Kidney (tissue), 22 donors: ENCODE measurements at places on chromosomes 2 and 18.

- no peak for DNase-seq
Observed at GRCh38 chr18:32177530-32177929, 12.3 kb upstream of the MEP1B start.

DNA sequence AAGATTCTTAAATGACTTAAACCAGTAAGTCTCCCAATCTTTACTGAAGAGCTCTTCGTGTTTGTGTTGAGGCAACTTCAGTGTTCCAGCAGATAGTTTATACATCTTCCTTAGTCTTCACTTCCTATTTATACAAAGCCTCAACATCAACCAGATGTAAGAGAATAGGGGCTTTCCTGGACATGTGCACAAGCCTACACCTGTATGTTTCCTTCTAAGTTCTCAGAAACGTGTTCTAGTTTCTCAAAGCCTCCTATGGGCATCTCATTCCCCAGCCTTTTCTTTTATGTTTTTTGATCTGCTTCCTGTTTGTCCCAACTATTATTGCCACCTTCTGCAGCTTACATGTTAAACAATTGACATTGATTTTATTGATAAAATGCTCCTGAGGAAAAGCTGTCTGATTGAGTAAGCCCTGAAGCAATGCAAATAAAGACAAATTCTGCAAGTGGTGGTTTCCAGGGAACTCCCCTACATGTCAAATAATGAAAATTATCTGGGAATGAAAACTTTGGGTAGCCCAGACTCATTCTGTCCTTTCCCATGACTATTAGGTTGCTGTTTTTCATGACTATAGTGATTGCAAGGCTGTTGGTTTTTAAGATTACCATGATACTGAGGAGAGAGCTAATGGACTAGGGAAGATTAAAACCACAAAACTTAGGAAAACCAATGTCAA, 663.3 kb upstream of the ACVR2A start:
- no peak for DNase-seq

GRCh38 chr2:135056790-135057189, 4.7 kb downstream of the RAB3GAP1 start:
- DNase-seq, result no peak

DNA sequence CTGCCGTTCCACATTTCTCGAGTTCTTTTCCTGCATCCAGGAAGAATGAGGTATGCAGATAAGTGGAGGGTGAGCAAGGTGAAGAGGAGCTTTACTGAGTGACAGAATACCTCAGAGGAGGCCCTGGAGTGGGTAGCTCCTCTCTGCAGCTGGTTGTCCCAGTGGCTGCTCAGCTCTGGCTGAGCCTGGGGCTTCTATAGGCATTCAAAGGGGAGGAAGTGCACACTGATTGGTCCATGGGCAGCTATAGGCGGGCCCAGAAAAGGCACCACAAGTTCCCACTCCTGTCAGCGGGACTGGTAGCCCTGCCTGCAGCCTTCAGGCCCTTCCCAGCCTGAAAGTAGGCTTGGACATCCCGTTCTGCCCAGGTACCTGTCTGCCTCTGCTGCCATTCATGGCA, 94.7 kb downstream of the DOK6 start:
- no peak for DNase-seq

GRCh38 chr2:23900541-23901322, 26.2 kb downstream of the ATAD2B start:
- no peak for DNase-seq

DNA sequence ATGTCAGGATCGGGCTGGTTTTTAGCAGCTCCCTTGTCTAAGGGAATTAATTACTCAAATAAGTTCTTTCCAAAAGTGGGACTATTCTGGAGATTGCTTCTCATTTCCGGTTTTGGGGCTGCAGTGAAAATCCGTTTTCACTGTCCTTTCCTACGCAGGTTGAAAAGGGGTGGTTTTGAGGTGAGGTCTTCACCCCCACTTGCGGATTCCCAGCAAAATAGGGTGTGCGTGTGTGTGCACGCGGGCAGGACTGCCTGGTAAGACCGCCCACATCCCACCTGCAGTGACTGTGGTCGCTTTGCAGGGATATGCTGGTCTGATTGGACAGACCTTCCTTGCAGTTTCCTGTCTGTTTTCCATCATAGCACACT, 472 bp upstream of the PLEKHM3 start:
- DNase-seq, result no peak

DNA sequence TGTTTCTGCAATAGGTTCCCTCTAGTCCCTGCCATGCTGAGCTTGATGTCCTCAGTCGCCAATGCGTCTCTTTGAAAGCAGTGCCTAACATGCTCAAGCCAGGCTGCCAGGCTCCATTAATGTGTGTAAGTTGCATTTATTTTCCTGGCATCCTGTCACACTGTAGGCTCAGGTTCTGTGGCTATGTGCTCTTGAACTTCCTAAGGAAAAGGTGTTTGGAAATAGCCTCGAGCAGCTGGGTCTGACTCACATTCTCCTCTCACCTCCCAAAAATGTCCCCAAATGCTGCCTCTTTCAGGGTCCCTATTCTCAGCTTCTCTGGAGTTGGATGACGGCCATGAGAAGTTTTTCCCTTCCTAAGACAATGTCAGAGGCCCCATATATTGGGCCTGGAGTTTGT, 58.0 kb upstream of the SLC14A2 start:
- no peak for DNase-seq

GRCh38 chr18:10743766-10744165, 217.9 kb downstream of the NAPG start:
- DNase-seq, result no peak

DNA sequence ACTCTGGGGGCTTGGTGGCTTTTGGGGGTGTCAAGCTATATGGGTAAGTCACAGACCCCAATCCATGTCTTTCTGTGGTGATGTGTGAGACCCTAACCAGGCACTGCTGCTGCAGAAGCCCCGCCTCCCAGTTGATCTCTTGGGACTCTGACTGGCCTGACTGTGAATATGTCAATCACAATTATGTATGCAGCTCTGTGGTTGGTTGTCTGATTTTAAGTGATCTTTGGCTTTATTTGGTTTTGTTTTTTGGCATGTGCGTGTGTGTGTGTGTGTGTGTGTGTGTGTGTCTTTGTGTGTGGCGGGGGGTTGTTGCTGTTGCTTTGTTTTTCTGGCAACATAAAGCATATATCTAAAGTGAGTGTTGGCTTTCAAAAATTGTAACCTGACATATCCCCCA, 78.5 kb upstream of the GLS start:
- no peak for DNase-seq

GRCh38 chr2:226882606-226883005, 46.8 kb downstream of the RHBDD1 start:
- DNase-seq, result no peak

- no peak for DNase-seq
Observed at GRCh38 chr2:68231061-68231372, 21.3 kb downstream of the PPP3R1 start.

- no peak for DNase-seq
Observed at GRCh38 chr2:73892631-73893329, at the start of gene ACTG2. ACTG2 (plus strand) TSS chr2:73893008; CDS start chr2:73901312, 8,304 bp downstream.

DNA sequence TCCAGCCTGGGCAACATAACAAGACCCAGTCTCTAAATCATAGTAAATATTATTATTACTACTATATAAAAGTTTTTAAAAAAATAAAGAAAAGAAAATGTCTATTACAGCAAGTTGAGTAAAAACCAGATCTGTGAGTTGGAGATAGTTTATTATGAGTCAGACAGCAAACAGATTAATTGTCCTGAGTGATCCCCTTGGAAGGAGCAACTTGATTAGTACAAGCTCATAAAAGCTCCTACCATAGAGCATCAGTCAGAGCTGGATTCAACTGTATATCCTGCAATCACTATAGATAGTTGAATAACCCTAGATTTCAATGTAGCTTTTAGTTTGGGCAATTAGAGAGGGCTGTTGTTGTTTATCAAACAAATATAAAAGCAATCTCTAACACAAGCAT, 84.1 kb downstream of the TRABD2A start:
- no peak for DNase-seq

- DNase-seq, result no peak
Observed at GRCh38 chr18:652131-652530, 5.3 kb upstream of the TYMS start.

DNA sequence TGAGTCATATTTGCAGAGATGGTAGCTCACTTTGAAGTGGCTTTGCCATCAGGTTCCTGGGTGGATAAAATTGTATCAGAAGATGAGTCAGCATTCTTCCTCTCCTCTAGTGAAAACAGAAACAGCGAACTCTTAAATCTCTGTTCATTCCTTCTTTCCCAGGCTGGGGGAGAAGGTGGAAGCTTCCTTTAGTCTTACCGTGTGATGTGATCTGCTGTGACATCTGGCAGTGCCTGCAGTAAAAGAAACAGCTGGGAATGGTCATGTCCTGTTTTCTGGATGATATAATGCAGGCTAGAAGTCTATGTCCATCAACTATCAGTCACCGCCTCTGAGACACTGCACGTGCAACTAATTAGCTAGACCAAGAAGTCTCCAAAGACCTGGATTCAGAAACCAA, 171.6 kb downstream of the VAPA start:
- no peak for DNase-seq

DNA sequence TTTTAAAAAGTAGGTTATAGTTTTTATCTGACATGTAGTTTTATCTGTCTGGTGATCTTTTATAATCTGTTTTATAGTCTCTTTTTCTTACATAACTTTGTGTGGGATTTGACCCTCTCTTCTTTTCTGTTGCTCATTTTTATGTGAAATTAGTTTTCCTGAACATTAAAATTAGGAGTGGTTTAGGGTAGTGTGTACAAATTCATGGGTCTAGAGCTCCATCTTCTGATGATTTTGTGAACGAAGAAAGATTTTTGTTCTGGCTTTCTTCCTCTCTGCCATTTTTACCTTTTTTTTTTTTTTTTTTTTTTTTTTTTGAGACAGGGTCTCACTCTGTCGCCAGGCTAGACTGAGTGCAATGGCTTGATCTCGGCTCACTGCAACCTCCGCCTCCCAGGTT, 46.6 kb downstream of the SLC30A6 start:
- no peak for DNase-seq

- DNase-seq, result no peak
Observed at GRCh38 chr2:102061962-102062795, 70.4 kb downstream of the IL1R2 start.

DNA sequence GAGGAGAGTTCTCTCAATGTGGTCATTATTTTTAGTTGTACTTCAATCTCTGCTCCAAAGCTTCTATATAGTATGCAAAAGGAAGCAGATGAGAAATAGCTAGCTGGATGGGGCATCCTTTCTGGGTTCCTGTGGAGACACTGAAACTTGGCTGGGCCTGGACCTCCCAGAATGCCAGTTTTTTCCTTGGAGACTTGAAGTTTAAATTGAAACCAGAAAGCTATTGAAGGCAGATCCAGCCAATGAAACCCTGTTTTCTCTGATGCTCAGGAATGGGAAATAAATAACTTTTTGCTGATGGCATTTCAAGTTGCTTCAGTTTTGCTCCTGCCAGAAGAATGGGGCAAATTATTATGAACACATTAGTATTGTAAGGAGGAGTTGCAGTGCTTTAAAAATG, 2.9 kb downstream of the SETBP1 start:
- DNase-seq, result no peak

- no peak for DNase-seq
Observed at GRCh38 chr18:75041586-75041985, 167.4 kb downstream of the PTGR3 start.

- DNase-seq, result no peak
Observed at GRCh38 chr2:18959952-18960717, 370.8 kb upstream of the NT5C1B start.

- DNase-seq, result peak; percentile 58
Observed at GRCh38 chr2:156935616-156936015, 321.9 kb upstream of the GALNT5 start.

- DNase-seq, result no peak
Observed at GRCh38 chr18:61771861-61772260, 120.9 kb downstream of the RNF152 start.

DNA sequence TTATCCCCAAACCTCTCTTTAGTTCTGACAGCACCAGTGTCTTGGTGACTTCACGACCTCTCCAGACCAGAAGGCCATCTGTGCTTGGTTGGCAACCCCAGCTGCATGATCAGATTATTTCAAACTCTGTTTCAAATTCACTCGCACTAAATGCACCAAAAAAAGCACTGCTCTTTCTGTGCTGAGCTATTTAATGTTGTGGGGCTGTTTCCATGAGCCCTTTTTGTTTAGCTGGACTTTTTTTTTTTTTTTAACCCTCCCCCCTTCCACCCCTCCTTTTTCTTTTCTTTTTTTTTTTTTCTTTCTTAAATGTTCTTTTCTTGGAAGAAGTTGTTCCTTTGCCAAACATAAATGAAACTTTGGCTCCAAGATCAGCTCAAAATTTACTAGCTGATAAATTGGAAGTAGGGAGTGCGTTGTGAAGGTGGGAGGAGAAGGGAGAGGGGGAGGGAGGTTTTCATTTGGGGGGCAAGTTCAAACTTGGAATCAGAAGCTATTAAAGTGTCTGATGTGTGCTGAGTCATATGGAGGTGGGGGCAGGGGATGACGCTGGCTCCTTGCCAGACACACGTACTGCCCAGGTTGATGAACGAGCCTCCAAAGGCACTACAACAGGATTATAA, 543.0 kb upstream of the TNP1 start:
- peak; percentile 37 for DNase-seq

- DNase-seq, result no peak
Observed at GRCh38 chr2:112811276-112811831, 25.2 kb downstream of the IL1B start.

GRCh38 chr18:25133879-25134278, 218.1 kb downstream of the ZNF521 start:
- no peak for DNase-seq

DNA sequence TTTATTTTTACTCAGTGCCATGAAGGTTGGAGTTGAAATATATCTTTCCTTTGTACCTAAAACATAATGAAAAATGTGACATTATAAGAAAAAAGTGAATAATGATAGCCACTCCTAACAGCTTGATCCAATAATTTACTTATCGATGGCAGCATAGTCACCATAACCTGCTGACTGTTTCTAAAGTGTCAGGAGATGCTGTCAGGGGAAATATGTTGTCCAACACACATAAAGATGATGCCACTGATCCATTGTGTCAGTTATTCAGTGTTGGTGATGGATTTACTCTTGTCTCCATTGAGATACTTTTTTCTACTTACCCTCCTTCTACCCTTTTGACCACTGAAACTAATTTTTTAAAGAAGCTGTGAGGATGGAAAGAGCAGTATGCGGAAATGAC, 1006.9 kb upstream of the TMEFF2 start:
- no peak for DNase-seq

DNA sequence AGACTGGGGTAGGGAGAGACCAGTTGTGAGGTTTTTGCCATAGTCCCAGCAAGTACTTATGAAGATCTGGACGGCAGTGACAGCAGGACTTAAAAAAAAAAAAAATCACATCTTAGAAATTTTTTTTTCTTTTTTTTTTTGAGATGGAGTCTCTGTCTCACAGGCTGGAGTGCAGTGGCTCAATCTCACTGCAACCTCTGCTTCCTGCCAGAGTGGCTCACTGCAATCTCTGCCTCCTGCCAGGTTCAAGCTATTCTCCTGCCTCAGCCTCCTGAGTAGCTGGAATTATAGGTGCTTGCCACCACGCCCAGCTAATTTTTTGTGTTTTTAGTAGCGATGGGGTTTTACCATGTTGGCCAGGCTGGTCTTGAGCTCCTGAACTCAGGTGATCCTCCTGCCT, 22.4 kb upstream of the STAT4 start:
- DNase-seq, result no peak

- no peak for DNase-seq
Observed at GRCh38 chr2:28979576-28980366, 1.3 kb upstream of the TOGARAM2 start.

GRCh38 chr2:75274936-75275335, 75.6 kb upstream of the TACR1 start:
- DNase-seq, result no peak
